ENCODE measurements at places on chromosomes 4 and X. TPM values are rescaled to one million over a fixed set of nuclear protein-coding genes. Genes with fewer than 3 reads are reported as not detected.
A peak's percentile ranks its signal among the peaks of the same experiment; 100 is the strongest.

MGAT4D gene
- not detected for polyA plus RNA-seq

TMEM31 gene
- not detected for polyA plus RNA-seq

CT47B1 gene
- not detected for polyA plus RNA-seq

CPE gene
- 256 TPM for polyA plus RNA-seq

CCNI gene
- 297 TPM for polyA plus RNA-seq

TLR2 gene
- polyA plus RNA-seq: 6.1 TPM

COX7B2 gene
- not detected for polyA plus RNA-seq

MAGEB4 gene
- not detected for polyA plus RNA-seq

DNA sequence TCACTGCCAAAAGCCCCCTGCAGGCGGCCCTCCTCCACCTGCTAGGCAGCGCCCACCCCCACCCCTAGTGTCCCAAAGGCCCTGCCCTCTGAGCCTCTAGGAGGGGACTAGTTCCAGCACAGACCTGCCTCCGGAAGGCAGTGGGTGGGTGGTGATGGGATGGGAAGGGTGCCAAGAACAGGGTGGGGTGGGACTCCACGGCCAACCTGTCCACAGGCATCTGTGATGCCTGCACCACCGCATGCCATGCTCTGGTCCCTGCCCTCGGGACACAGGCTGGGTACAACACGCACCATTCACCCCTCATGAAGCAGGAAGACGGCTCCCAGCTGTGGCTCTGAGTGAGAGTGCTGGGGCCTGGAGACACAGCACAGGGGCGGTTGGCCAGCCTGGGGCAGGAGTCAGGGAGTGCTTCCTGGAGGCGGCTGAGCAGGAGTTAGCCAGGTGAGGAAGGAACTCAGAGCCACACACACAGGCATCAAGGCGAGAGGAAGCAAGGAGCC is 243.1 kb upstream of the PSAPL1 start:
- no peaks in the 10 kb centered on the region for H3K27me3 ChIP-seq
- H3K4me1 ChIP-seq: no peaks in the 10 kb centered on the region
- DNase-seq: peak; percentile 51
- H3K4me3 ChIP-seq: no peak overlapping the region
- no peak overlapping the region for H3K27ac ChIP-seq

DNA sequence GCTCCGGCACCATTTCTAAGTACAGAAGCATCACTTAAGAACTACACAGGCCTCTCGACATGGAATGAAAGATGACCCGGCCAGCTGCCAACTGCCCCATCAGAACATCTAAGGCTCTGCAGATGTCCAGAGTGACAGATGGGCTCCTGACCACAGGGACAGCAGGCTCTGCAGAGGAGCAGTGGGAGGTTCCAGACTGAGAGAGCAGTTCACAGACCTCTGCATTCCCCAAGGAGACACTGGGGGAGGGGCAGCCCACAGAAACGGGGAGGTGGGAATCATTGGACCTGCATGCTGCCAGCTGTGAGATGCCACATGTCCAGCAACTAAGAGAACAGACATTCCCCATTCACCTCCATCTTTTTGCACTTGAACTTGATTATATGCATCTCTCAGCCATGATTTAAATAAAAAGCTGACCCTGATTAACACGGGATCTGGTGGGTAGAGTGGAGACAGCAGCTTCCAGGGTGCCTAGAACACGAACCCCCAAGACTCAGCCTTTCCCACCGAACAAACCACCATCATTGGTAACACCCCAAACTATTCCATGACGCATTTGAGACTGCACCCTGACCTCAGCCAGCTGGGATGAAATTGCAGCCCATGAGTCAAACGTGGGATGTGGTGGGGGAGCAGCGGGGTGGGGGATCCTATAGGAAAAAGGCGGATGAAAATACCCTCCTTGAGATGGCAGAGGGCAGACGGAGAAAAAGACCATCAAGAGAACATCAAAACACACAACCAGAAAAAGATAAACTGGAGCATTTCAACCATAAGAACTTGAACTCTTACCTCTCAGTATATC is 47.2 kb downstream of the AFAP1 start:
- DNase-seq: no peak
- H3K4me3 ChIP-seq: no peak overlapping the region
- H3K4me1 ChIP-seq: peaks cover 5% of the 10 kb centered on the region
- no peak overlapping the region for H3K27ac ChIP-seq

DNA sequence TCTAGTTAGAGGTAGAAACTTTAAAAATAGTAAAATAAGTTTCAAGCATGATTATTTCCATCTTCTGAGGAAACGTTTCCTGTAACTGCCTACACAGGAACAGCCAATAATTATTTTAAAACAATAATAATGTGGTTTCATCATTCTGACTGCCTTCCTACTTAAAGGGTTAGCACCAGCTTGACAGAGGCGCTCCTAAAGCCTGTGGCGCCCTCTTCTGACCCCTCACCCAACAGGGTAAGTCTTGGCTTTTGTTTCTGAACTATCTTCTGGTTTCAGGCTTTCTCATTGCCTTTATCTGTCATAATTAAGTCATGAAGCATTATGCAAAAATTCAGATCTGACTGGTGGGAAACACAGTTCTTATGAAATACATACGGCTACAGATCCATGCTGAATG is 96.7 kb downstream of the ITM2A start:
- H3K4me3 ChIP-seq: no peak overlapping the region
- DNase-seq: peak; percentile 59
- H3K27ac ChIP-seq: no peak overlapping the region
- H3K27me3 ChIP-seq: no peaks in the 10 kb centered on the region

DNA sequence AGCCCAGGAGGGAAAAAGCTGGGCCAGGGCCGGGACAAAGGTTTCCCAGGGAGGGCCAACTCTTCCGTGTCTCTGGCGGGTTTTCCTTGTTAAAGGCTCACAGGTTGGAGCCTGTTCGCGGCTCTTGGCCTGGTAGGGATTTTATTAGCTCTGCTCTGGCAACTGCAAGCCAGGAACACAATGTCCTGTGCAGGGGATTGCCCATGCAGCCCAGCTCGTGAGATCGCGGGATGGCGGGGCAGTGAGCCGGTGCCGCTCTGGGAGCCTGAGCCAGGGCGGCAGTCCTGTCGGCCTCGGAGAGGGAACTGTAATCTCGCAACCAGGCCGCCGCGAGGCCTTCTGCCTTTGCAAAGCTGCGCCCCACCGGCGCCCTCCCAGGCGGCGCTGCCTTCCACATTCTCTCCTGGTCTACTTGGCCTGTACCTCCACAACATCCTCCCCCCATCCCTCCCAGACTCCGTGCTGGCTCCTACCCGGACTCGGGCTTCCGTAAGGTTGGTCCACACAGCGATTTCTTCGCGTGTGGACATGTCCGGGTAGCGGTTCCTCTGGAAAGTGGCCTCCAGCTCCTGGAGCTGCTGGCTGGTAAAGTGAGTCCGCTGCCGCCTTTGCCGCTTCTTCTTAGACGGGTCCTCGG is 2.1 kb downstream of the PITX2 start:
- peak; percentile 74 for DNase-seq
- H3K27ac ChIP-seq: no peak overlapping the region
- H3K36me3 ChIP-seq: no peaks in the 10 kb centered on the region
- no peaks in the 10 kb centered on the region for H3K27me3 ChIP-seq

- H3K27me3 ChIP-seq: no peaks in the 10 kb centered on the region
- H3K4me3 ChIP-seq: no peak overlapping the region
- H3K36me3 ChIP-seq: no peaks in the 10 kb centered on the region
- DNase-seq: peak; percentile 16
- H3K4me1 ChIP-seq: no peaks in the 10 kb centered on the region
- no peak overlapping the region for H3K27ac ChIP-seq
Observed at GRCh38 chr4:8854016-8854415, 17.6 kb downstream of the HMX1 start.

DNA sequence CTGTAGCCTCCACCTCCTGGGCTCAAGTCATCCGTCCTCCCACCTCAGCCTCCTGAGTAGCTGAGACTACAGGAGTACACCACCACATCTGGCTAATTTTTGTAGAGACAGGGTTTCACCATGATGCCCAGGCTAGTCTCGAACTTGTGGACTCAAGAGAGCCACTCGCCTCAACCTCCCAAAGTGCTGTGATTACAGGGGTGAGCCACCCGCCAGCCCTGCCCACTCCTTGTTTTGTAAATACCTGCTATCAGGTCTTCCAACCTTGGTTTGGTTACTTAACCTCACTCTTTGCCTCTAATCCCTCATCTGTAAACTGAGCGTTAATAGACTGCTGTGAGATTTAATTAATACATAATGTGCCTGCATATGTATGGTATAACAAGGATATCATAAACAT is 803 bp downstream of the CNGA1 start:
- no peaks in the 10 kb centered on the region for H3K27me3 ChIP-seq
- no peak overlapping the region for H3K4me3 ChIP-seq
- H3K27ac ChIP-seq: no peak overlapping the region
- no peak for DNase-seq
- no peaks in the 10 kb centered on the region for H3K36me3 ChIP-seq

GRCh38 chr4:5639556-5639955 is 68.8 kb downstream of the EVC2 start:
- H3K4me1 ChIP-seq: no peaks in the 10 kb centered on the region
- no peak for DNase-seq
- no peak overlapping the region for H3K4me3 ChIP-seq
- no peaks in the 10 kb centered on the region for H3K27me3 ChIP-seq
- peaks cover 12% of the 10 kb centered on the region for H3K36me3 ChIP-seq

DNA sequence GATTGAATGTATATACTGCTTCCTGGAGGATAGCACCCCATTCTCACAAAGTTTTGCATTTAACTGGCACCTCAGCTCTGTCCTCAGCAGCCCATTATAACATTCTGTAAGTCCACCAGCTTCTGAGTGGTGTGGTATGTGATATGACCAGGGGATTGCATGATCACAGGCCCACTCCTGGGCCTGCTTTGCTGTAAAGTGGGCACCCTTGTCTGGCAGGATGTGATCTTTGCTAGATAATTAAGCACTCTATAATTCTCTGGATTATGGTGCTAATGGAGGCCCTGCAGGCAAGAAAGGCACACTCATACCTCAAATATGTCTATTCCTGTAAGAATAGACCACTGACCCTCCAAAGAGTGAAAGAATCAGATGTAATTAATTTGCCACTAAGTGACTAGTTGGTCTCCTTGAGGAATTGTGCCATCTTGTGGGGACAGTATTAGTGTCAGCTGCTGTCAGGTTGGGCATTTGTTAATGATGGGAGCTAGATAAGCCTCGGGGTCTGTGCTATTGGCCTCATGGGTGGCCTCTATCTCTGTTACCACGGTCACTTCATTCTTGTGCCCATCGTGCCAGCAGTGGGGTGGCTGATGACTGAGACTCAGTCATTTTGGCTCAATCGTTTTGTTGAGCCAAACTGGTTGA is 2.2 kb upstream of the CFI start:
- H3K36me3 ChIP-seq: no peaks in the 10 kb centered on the region
- H3K4me3 ChIP-seq: no peak overlapping the region
- H3K4me1 ChIP-seq: no peaks in the 10 kb centered on the region
- no peaks in the 10 kb centered on the region for H3K27me3 ChIP-seq
- no peak overlapping the region for H3K27ac ChIP-seq
- DNase-seq: no peak

DNA sequence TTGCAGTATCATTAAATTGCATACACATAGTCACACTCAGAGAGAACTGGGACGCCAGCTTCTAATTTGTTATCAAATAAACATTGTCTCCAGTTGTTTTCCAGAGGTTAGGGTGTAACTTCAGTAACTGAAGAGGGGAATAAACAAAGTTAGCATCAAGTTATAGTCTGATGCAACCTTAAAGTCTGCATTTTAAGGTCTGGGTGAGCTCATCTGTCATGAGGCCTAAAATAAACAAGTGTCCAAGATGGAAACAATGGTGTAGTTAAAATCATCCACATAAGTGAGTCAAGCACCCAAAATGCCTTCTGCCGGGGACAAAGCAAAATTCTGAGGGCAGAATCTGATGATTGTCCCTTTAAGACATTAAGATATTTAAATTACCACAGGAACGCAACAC is 70.3 kb upstream of the EMCN start:
- H3K27me3 ChIP-seq: no peaks in the 10 kb centered on the region
- no peak overlapping the region for H3K27ac ChIP-seq
- no peaks in the 10 kb centered on the region for H3K4me1 ChIP-seq
- no peaks in the 10 kb centered on the region for H3K36me3 ChIP-seq
- DNase-seq: no peak

- H3K4me1 ChIP-seq: no peaks in the 10 kb centered on the region
- DNase-seq: peak; percentile 83
- H3K4me3 ChIP-seq: peak overlapping the region; percentile 52
- no peaks in the 10 kb centered on the region for H3K27me3 ChIP-seq
- no peaks in the 10 kb centered on the region for H3K36me3 ChIP-seq
Observed at GRCh38 chrX:72714478-72714916, 391 bp upstream of the PHKA1 start.

DNA sequence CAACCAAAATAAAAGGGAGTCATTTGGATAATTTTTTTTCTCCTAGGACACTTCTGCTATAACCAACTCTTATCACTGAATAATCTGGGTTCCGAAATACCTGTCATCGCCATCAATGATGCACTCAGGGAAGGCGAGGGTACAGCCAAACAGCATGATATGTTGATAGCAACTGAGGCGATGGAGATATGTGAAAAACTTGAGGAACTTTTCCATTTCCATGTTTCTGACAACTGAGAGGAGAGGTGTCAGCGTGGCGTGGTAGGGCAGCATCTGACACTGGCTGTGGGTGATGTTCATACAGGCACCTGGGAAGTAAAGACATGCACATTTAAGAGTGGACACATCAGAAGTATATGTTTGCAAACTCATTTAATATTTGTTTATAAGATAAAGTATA is 74.6 kb downstream of the CORIN start:
- no peaks in the 10 kb centered on the region for H3K36me3 ChIP-seq
- DNase-seq: no peak
- H3K27ac ChIP-seq: no peak overlapping the region
- H3K27me3 ChIP-seq: no peaks in the 10 kb centered on the region
- H3K4me1 ChIP-seq: no peaks in the 10 kb centered on the region

DNA sequence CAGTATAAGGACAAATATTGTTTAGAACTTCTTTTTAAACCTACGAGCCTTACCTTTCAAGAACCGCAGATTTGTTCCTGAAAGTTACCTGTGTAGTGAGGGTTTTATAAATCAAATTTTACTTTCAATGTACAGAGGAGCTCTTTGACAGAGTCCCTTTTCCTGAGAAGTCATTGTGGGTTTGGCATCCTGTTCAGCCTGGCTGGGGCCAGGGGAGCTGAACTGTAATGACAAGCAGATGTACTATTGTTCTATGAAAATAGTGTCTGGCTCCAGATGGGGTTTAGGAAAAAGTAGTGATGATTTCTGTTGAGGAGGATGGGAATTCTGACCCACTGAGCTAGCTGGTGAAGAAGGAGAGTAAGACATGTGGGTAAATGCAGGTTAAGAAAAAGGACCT is 196.2 kb upstream of the PGRMC2 start:
- no peaks in the 10 kb centered on the region for H3K4me1 ChIP-seq
- H3K27me3 ChIP-seq: no peaks in the 10 kb centered on the region
- peaks cover 3% of the 10 kb centered on the region for H3K36me3 ChIP-seq
- no peak for DNase-seq
